GM19239 (cell line): ENCODE measurements at places on chromosomes 7 and 10.

- DNase-seq = no peak
Measured at GRCh38 chr7:54076616-54077015, 465.6 kb upstream of the VSTM2A start.

- DNase-seq = no peak
Measured at GRCh38 chr7:40315277-40315676, 180.5 kb downstream of the SUGCT start.

GRCh38 chr7:37659971-37660565 is 23.5 kb upstream of the GPR141 start:
- no peak for DNase-seq

- no peak for DNase-seq
Measured at GRCh38 chr7:45921699-45922519, 837 bp upstream of the IGFBP3 start.

DNA sequence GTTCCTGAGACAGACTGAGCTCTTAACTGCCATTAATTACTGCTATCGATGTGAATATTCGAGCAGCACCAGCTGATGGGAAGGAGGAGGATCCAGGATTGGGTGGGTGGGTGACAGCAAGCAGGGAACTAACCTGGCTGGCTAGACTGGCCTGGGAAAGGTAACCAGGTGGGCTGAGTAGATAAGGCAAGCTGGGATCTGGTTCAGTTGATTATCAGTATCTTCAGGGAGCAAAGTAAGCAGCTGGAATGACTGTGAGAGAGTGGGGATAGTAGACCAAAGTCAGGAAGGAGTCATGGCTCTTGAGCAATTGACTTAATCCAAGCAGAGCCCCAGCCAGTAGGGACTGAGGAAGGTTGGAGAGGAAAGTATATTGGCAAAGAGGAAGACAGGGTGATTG is 46.9 kb upstream of the KMT2E start:
- no peak for DNase-seq

GRCh38 chr7:53110425-53110824 is 75.0 kb downstream of the POM121L12 start:
- no peak for DNase-seq

DNA sequence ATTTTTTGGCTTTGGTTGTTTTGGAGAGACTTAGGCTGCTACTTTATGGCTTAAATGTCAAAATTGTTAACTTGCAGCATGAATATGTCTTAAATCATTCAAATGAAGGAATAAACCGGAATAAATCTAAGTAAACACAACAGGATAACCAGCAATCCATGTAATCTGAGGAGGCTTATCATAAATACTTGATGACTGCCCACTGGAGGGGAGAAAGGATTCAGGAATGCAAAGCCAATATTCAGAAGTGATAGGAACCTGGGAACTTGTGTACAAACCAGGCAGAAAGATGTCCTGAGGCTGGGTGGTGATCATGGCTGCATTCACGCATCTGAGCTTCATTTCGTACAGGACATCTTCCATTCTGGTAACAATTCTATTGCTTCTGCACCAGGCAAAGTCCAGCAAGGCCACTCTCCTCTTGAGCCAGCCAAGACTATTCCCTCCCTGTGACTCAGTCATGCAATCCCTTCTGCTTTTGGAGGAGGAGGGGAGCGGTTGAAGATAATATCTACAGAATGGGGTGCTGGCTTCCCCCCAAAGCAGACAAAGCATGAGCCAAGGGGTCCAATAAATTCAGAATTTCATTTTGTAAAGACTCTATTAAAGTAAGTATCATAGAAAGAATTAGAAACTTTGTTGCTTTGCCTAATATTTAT is 374.5 kb downstream of the PHTF2 start:
- DNase-seq = no peak

DNA sequence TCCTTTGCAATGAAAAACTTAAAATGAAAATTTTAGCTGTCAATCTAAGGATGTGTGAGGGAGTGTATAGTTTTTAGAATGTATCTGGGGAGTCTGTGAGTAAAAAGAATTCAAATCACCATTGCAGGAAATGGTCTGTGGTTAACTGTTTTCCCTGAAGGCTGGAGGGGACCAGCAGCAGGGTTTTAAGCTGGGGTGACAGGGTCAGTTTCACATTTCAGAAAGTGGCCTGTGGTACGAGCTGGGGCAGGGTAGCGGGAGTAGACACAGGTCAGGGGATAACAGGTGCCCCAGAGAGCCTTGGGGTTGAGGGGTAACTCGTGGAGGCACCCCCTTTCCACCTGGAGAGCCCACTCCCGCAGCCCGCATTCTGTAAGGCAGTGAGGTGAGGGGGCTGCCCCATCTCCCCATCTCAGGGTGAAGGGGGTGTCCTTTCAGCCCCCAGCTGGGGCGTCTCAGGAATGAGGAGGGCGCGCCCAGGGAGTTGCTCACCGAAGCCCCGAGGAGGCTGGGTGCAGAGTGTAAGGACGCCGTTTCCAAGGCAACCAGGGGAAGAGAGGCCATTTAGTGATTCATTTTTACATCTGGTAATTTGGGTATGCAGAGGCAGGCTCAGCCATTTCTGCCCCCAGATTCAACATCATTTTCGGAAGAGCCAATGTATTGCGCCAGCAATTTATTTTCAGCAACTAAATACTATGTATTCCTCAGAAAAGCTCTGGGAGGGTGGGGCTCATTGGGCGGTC is 168.9 kb downstream of the SLIT1 start:
- peak; percentile 83 for DNase-seq

DNA sequence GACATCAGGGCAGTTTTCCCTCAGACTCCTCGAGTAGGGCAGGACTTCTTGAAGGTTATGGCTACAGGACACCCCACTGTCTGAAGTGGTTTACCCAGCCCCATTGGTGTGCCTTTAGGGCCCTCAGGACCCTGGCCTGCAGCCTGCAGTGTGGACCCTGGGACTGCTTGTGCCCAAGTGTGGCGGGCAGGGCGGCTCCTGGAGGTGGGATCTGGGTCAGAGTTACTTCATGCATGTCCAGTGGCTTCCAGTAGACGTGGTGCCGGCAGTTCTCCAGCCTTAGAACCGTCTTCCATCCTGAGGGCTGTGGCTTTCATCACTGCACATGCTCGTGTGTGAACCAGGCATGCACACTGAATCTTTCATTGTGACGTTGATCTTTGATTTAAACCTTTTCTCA is 16.7 kb downstream of the EIF3B start:
- DNase-seq = no peak

DNA sequence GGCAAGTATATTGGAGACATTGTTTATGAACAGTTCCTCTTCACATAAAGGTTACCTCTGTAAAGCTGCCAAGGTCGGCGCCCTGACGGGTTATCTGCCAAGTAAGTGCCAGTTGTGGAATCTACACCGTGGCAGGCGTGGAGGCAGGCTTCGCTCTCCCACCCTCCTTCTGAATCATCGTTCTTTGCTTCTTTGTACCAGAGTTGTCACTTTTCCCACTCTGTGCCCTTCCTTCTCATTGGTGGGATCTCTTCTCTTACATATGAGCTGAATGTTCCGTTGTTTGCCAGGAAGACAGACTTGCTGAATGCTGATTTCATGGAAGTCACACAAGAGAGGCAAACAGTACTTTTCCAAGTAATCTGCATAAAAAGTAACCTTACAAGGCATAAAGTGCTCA is 40.6 kb upstream of the PTPRZ1 start:
- DNase-seq = no peak

DNA sequence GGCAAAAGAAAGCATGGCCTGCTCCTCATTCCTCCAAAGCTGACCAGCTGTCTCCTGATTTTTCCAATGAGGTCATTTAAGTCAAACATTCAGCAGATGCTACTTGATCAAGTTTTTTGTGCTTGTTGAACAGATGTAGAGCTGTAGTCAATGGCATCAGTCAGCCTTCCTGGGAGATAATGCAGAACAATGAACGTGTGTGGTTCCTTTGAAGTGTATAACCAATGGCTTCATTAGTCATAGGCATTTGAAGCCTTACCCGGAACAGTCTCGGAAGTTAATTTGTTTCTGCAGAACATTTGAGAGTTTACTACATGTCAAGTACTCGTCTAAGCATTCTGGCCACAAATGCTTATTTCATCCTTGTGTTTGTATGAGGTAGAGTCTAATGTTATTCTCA is 227.1 kb downstream of the ADRA2A start:
- no peak for DNase-seq

DNA sequence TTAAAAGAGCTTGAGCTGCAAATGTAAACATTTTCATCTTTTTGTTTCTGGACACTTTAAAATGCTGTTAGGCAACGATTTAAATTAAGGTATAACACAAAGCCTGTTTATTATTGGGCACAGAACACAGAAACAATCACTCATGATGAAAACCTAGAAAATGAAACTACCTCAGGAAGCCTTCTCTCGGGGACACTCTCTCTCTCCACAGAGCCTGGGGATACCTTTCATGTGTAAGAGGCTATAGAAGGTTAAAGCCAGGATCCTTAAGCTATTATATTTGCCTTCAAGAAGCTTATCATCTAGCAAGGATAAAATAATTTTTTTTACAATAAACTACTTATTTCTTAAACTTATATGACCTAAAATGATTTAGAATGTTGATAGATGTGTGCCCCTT is 194.1 kb downstream of the SKAP2 start:
- no peak for DNase-seq

- DNase-seq = no peak
Measured at GRCh38 chr10:11295492-11295891, 277.8 kb downstream of the CELF2 start.

DNA sequence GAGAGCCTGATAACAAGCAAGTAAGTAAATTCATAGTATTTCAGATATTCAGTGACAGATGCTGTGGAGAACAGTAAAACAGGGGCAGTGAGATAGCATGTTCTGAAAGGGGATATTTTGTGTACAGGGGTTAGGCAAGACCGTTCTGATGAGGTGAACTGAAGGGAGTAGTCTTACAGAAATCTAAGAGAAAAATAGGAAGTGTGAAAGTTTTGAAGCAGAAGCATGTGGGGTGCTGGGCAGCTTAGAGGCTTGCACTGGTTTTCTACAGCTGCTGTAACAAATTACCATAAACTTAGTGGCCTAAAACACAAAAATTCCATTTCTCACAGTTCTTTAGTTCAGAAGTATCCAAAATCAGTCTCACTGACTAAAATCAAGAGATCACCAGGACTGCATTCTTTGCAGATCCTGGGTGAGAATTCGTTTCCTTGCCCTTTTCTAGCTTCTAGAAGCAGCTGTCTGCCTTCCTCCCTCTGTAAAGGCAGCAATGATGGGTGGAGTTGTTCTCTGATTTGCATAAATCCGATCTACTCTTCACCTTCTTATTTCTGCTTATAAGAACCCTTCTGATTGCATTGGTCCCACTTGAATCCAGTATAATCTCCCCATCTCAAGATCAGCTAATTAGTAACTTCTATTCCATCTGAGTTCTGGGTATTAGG is 7.5 kb upstream of the KLF14 start:
- DNase-seq = no peak

DNA sequence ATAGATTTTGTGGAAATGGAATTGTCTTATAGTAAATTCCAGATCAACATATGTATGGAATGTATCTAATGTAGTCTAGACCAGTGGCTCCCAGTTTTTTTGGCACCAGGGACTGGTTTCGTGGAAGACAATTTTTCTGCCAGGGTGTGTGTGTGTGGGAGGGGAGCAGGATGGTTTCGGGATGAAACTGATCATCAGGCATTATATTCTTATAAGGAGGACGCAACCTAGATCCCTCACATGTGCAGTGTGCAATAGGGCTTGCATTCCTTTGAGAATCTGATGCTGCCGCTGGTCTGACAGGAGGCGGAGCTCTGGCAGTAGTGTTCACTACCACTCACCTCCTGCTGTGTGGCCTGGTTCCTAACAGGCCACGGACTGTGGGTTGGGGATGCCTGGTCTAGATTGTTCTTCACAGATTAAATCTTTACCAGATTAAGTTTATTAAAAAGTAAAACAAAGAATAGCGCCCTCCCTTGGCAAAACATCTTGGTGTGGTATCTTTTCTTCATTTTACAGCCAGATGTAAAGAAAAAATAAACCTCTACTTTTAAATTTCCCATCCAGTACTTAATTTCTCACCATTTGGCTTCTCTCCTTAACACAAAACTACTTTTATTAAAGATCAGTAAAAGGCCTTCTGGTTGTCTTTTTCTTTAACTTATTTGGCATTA is 48.4 kb downstream of the SEPTIN7 start:
- no peak for DNase-seq

- DNase-seq = no peak
Measured at GRCh38 chr10:58019863-58020537, 247.7 kb downstream of the IPMK start.

GRCh38 chr10:112000466-112000865 is 183.1 kb downstream of the GPAM start:
- no peak for DNase-seq

- DNase-seq = no peak
Measured at GRCh38 chr7:3887096-3887690, 586.1 kb downstream of the SDK1 start.

DNA sequence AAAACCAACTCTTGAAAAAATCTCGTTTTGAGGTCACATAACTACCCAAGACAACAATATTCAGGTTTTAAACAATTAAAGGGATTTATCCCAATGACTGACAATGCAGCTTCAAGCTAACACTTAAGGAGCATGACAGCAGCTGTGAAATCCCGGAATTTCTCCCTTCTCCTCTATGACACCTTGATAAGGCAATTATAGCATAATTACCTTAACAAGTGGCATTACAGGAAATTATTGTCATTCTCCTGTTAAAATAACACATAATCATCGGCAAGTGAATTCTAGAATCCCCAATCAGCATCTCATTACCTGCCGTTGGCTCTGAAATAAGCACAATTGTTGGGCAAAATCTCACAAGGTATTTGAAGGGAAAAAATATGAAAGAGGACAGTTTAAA is 417.0 kb upstream of the PFKP start:
- DNase-seq = no peak

DNA sequence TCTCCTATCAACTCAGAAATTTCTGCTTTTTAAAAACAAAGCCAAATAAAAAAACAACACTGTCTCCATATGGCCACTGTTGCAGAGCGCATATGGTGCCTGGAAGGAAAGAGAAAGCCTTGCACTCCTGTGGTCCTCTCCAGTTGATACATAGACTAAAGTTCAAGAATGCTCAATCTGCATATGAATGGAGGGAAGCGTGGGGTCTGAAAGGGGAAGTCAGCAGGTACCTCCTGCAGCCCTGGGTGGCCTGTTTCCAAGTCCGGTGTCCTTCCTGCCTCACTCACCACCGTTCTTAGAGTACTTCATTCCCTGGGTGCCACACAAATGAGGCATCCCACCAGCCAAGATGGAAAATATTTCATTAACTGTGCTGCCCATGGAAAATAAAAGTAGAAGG is 138.3 kb upstream of the PALS2 start:
- no peak for DNase-seq

DNA sequence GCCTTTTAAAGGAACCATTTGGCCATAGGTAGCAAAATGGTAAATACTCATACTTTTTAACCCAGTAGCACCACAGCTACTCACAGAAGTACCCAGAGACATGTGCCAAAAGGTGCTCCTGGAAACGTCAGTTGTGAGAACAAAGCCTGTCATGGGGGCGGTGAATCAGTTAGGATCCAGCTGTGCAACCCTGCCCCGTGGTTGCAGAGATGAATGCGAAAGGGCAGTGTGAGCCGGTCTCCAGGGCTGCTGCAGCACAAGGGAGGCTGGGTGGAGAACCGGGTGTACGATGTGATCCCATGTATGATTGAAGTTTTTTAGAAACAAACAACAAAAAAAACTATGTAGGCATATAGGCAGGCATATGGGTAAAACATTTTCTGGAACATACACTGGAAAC is 1.3 kb upstream of the LRRC18 start:
- no peak for DNase-seq
